ENCODE measurements at places on chromosomes 1 and 21.

DNA sequence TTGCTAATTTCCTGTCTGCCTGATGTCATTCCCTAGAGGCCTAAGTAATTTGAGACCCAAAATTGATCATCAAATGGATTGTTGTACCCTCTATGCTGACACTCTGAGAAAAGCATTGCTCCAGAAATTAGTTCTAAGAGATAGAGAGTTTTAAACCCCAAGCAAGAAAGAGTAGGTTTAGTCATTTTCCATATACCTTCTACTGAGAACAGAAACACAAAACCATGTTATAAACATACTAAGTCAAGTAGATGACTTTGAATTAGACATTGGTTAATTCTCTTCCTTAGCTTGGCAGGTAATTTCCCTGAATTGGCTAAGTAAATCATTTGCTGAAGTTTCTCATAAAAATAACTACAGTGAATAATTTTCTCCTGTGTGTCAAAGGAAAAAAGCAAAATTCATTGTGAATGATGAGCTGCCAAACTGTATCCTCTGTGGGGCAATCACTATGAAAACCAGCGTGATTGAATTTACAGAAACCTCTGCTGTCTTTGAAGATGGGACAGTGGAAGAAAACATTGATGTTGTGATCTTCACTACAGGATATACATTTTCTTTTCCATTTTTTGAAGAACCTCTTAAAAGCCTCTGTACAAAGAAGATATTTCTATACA, 20.1 kb downstream of the FMO4 start:
- DNase-seq: no peak

DNA sequence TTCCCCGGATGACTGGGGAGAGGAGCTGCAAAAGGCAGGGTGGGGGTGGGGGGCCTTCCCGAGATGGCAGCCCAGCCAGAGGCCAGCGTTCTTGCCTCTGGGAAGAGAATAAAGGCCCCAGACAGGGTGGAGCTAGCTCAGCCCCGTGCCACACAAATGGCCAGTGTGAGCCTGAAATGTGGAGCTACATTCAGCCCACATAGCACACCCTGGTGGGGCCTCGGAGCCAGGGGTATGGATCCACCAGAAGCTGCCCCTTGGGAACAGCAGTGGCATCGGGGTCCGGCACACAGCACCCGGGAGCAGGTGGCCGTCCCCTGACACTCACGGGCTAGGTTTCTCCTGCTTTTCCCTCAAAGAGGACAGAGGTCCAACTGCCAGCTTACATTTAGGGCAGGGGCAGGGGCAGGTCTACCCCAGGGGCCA, 93.9 kb downstream of the PDE9A start:
- DNase-seq: no peak

DNA sequence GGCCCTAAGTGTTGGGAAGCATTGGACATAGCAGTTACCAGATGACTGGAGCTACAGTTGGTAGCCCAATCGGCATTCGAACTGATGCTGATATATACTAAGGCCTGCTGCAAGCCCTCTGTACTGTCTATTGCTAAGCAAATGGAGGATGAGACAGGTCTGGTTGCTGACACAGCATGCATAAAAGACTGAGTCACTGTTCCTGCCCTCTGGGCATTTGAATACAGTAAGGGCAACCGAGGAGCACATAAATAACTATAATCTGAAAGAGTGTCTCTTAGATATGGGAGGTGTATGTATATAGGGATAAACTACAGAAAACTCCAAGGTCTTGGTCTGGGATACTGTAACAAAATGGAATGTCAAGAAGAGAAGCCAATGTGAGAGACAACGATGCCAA, 16.8 kb upstream of the MARK1 start:
- DNase-seq: no peak

- DNase-seq: no peak
Observed at GRCh38 chr1:225762002-225762441, 15.6 kb upstream of the SRP9 start.

GRCh38 chr1:157151073-157151472, 12.9 kb upstream of the ETV3 start:
- no peak for DNase-seq
